ENCODE measurements at places on chromosomes 1 and 21. TPM values are rescaled to one million over a fixed set of nuclear protein-coding genes. Genes with fewer than 3 reads are reported as not detected.
A peak's percentile ranks its signal among the peaks of the same experiment; 100 is the strongest.

The NFASC gene
- under 0.01 TPM for total RNA-seq

The ASCL5 gene
- total RNA-seq: not detected

DNA sequence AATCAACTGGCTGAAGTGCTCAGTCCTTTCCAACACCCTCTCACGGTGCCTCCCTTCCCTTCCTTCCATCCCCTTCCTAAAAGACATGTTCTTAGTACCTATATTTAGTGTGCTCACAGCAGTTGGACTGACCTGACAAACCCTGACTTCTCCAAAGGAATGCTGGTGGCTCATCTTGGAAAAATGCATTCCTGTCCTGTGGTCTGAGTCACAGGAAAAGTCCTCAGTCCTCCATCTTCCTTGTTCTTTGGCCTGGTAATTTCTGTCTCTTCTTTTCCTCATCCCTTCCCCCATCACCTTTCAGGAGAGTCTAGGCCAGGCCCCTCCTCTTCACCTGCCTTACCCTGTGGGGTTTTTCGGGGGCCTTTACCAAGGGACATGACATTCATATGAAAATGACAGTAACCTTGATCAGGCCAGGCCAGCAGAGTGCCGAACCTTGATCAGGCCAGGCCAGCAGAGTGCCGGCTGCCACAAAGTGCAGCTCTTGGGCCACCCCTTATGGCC is 7.2 kb downstream of the ATP1B1 start:
- DNase-seq: peak; percentile 88

The NCF2 gene
- total RNA-seq: under 0.01 TPM

- peak; percentile 90 for DNase-seq
Measured at GRCh38 chr1:168920456-168921094, 185.9 kb upstream of the ATP1B1 start.

GRCh38 chr1:90402893-90403849 is 313.9 kb downstream of the BARHL2 start:
- peak; percentile 45 for DNase-seq

The CFHR3 gene
- not detected for total RNA-seq

DNA sequence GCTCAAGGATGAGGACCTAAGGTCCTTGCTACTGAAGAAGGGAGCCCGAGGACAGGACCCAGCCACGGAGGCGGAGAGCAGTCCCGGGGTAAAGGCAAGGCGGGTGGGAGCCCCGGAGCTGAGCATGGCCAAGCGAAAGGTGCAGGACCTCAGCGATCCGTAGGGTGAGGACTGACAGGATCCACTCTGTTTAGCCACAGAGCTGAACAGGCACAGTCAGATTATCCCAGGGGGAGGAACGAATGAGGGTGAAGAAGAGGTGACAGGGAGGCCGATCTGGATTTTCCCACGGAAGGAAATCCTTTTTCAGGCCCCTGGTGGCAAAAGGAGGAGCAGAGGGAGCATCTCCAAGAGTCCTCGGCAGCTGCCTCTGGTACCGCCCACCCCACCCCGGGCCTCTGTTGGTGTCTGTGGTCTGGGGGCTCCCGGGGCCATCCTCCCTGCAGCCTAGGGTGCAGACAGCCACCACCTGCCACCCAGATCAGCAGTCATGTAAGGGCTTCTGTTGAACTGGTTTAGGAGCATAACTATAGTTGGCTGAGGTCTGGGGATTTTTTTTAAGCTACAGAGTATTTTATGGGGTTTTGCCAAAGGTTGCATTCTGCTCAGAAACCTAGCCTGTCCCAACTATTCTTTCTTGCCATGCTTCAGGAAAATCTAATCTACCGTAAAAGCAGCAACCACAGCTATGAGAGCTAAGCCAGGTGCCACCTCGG is 32.3 kb upstream of the LBR start:
- no peak for DNase-seq

DNA sequence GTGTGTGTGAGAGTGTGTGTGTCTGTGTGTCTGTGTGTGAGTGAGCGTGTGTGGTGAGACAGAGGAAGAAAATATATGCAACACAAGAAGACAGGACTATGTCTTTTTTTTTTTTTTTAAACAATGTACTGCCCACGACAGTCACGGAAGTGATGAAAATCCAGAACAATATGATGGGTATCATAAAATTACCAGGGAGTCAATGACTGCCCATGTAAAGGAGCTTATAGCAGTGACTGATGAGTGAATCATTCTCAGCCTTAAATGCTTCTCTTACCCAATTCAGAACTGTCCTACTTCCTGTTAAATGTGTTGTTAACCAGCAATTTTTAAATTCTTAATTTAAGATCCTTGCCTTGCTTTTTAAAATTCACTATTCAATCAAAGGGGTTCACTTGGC is 46.6 kb downstream of the RGS7 start:
- no peak for DNase-seq

- DNase-seq: peak; percentile 11
Measured at GRCh38 chr21:46465651-46466050, 7.0 kb downstream of the DIP2A start.

The OR2L2 gene
- not detected for total RNA-seq

GRCh38 chr1:182141040-182141439 is 79.5 kb upstream of the ZNF648 start:
- DNase-seq: no peak

GRCh38 chr1:206633708-206634121 is 1.6 kb upstream of the DYRK3 start:
- no peak for DNase-seq

- DNase-seq: peak; percentile 81
Measured at GRCh38 chr1:31548907-31549808, 27.2 kb upstream of the TINAGL1 start.

DNA sequence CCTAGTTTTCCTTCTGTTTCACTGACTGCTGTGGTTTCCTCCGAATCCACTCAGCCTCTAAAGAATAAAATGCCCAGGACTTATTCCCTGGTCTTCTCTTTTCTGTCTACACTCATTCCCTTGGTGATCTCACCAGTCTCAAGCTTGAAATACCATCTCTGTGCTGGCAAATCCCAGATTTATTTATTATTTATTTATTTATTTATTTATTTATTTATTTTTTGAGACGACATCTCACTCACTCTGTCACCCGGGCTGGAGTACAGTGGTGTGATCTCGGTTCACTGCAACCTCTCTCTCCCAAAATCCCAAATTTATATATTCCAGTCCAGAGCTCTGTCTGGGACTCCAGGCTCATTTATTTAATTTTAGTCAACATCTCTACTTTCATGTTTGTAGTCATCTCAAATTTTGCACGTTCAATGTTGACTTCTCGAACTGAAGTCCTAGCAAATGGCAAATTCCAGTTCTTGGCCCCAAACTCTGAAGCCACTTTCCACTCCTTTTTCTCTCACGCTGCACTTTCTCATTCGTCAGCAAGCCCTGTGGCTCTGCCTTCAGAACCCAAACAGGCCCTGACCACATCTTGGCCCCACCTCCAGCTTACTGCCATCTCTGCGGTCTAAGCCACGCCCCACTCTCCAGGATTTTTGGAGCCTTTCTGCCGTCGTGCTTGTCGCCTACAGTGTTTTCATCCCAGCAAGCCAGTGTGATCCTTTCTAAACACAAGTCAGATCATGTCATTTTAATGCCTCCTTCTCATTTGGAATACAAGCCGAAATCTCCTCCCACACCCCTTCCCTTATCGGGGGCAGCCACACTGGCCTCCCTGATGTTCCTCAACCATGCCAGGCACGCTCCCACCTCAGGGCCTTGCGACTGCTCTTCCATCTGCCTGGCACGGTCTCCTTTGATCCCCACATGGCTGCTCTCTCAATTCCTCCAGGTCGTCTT is 14.2 kb upstream of the TENT5B start:
- DNase-seq: no peak

DNA sequence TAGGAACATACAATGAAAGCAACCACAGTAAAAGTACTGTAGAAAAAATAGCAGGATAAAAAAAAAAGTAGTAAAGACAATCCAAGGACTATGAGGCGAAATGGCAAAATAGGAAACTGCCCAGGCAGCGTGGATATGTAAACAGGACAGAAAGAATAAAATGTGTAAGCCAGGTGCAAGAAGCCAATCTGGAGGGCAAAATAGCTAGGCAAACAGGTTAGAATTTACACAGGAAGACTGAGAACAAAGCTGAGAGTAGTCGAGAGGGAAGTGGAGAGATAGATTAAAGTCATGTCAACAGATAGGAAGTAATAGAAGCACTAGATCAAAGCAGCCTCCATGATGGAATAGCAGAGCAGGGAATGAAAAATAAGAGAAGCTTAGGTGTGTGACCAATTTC is 124.2 kb upstream of the B3GALT2 start:
- DNase-seq: peak; percentile 32

GRCh38 chr1:11727119-11727518 is 8.8 kb upstream of the AGTRAP start:
- DNase-seq: no peak

GRCh38 chr1:183859119-183859518 is 54.2 kb downstream of the RGL1 start:
- no peak for DNase-seq

The LHX8 gene
- total RNA-seq: not detected

GRCh38 chr1:180630408-180631193 is 1.2 kb upstream of the XPR1 start:
- DNase-seq: no peak

The NCAM2 gene
- under 0.01 TPM for total RNA-seq

- DNase-seq: no peak
Measured at GRCh38 chr1:117137281-117137855, 15.8 kb upstream of the TRIM45 start.

DNA sequence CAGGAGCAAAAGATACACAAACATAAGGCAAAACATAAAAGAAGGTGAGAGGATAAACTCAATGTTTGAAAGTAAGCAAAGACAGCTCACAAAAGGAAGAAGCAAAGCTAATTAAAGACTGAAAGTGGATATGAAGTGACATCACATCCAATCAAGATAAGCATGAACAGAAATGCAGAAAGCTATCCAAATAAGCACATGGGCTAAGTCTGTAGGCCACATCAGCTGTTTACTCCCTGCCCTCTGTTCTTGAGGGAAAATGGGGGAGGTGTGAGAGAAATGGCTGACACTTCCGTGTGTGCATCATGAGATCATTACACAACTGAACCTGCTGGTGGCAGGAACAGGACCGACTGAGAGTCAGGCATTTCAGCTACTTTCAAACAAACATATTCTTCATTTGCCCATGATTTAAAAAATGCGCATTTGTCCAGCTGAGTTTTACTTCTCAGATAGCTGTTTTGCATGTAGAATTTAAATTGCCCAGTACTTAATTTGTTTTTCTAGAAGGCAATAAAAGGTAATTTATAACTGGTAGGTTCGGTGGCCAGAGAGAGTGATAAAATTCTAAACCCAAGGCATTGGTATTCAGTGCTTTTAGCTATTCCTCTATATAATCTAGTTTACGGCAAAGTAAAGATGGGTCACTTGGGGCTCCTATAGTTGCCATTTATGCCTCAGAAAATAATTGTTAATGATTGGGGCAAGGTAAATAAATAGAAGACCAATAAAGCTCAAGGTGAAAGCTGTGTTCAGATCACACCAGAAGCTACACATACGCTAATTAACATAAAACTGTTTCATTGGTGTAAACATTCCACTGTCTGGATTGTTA is 27.2 kb upstream of the MAN1A2 start:
- peak; percentile 34 for DNase-seq

DNA sequence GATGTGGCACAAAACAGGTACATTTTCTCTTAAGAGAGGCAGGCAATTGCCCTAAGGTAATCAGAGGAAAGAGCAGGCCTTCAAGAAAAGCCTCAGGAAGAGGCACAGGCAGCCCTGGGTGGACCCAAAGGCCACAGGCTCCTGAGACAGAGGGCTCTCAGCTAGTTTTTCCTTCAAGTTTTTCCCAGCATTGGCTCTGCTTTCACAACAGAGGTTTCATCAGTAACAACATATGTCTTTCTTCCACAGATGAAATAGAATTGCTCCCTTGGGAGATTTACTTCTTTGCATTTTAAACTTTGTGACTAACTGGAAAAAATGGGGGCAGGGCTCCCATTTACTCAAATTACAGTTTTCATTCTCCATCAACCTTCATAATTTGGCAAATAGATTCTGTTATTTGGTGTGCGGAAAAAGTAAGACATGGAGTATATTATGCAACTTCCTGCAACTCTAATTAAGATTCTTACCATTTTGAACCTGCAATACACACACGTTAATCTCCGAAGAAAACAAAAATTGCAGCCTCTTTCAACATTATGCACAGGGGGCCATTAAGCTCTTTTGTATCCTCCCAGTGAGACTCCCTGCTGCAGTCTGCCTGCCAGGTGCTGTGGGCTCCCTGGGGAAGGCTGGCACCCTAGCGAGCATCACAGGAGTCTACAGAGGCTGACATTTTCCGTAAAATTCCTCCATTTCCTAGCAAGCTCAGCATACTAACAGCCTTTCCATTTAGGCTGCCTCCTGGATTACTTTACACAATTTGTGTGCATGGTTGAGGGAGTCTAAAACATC is 282.3 kb downstream of the USH2A start:
- no peak for DNase-seq

DNA sequence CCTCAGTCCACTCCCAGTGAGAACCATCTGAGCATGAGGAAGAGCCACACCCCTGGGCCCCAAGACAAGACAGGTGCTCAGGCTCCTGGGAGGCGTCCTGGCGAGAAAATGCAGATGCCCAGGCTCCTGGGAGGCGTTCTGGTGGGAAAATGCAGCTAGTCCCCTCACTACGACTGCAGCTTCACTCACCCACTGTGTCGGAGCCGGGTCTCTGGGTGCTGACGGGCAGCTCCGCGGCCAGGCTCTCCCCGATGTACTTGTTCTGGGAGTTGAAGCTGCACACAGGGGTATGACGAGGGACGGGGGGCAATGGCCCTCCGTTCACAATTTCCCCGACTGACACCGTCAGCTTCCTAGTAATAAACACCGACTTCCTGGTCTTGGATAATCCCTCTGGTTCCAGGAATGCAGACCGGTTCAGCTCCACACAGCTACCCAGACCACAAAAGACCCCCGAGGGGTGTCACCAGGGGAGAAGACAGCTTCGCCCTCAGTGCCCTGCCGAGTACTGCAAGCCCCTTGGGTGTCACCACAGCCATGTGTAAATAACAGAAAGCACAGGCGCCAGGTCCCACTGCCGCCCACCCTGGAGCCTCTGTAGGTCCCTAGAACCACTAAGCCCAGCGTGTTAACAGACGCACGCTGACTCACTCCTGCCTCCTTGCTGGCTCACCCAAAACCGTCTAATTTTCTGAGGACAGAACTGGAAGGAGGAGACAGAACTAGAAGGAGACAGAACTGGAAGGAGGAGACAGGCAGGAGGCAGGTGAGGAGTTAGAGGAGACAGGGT is 19.5 kb downstream of the MCM3AP start:
- DNase-seq: peak; percentile 22

- DNase-seq: no peak
Measured at GRCh38 chr1:220798338-220798737, 11.6 kb downstream of the MTARC1 start.

- peak; percentile 59 for DNase-seq
Measured at GRCh38 chr1:50929376-50929958, 30.6 kb downstream of the FAF1 start.

- no peak for DNase-seq
Measured at GRCh38 chr1:177589166-177589565, 380.7 kb downstream of the SEC16B start.

The SETD4 gene
- total RNA-seq: 5.0 TPM

- DNase-seq: no peak
Measured at GRCh38 chr1:54795356-54795665, 5.8 kb downstream of the TTC22 start.

- no peak for DNase-seq
Measured at GRCh38 chr1:37392051-37392450, 82.3 kb upstream of the ZC3H12A start.

The UTS2 gene
- total RNA-seq: not detected

- peak; percentile 61 for DNase-seq
Measured at GRCh38 chr1:103516693-103517092, 8.8 kb upstream of the RNPC3 start.

The KRTAP13-2 gene
- not detected for total RNA-seq

GRCh38 chr1:209601809-209602657 is 18.5 kb downstream of the CAMK1G start:
- peak; percentile 57 for DNase-seq

GRCh38 chr1:202615501-202616354 is 94.5 kb downstream of the SYT2 start:
- no peak for DNase-seq

The NPR1 gene
- total RNA-seq: 5.9 TPM
